ENCODE measurements at places on chromosomes 13 and 19.

GRCh38 chr13:46387064-46387851, at the start of gene RUBCNL:
RUBCNL (minus strand) TSS chr13:46387252; CDS start chr13:46372475, 14,777 bp downstream.
- peak; percentile 5 for DNase-seq

DNA sequence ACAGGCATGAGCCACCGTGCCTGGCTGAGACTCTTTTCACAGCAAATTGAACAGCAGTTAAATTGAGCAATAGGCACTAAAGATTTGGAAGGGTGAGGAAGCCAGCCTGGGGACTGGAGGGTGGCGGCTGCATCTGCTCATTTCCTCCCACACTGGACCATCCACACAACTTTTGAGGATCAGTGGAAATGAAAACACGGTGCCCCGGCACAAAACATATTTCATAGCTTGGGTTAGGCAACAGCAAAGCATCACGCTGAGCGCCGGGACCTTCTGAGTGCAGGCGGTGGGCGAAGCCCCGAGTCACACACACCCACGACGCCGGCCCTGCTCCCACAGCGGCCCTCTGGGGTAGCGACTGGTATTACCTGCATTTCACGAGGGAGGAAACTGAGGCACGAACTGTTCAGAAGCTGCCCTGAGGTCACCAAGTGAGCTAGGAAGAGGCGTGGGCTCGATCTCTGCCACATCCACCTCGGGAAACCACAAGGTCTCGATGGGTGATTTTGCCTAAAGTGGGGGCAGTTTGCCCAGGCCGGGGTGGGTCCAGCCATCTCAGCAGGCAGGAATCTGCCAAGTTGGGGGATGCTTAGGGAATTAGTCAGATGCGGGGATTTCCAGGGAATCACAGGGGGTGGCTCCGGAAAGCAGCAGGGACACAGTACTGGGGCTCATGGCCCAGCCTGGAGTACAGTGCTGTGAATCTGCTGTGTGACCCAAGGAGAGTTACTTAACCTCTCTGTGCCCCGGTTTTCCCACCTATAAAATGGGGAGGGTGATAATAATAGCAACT, 3.5 kb upstream of the SBNO2 start:
- DNase-seq: no peak

DNA sequence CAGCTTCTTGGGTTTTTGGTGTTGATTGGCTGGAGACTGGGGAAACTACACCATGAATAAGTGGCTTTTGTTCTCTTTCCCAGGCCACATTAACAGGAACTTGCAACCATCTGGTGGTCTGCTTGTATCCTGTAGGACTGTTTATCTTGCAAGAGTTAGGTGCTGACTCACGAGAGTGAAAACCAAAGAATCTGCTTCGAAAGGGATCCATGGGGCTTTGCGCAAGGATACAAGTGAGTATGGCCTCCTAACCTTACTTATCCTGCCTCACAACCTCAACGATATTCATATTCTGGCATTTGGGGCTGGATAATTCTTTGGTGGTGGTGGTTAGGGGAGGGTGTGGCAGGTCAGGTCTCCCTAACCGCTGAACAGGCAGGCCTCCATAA, 4.7 kb upstream of the SIGLECL1 start:
- DNase-seq: no peak

- no peak for DNase-seq
These were observed 74.6 kb upstream of the C13orf46 start for GRCh38 chr13:114048443-114048842.

- no peak for DNase-seq
These were observed 22.5 kb downstream of the ZIC5 start for GRCh38 chr13:99948907-99949678.

DNA sequence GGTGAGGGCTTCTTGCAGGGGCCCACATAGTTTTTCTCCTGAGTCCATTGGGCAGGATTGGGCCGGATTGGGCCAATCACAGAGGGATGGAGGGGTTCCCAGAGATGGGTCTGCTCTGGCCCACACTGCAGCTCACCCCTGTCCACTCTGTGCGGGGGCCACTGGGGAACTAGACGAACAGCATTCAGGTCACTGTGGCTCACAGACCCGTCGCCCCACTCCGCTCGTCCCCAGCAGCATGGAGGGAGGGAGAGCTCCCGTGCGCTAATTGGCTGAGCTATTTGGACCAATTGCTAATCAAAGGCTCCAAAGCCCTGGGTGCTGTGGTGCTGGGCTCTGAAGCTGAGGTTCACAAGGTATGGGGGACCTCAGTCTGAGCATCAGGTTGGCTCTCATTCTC, 11.3 kb downstream of the NACC1 start:
- DNase-seq: no peak

DNA sequence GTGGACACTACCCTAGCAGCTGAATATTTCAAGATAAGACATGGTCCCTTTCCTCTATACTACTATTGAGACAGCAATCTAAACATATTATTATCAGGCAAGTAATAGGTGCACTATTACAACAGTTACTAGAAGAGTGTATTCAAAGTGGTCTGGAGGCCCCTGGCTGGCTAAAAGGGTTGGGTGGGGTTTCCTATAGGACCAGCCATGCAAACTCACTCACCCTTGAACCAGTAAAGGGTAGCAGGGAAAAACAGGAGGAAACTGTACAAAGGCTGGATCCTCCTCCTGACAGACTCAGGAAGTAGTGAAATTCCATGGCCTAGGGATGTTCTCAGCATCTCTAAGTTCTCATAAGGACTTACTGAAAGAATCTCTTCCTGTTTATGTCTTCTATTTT, 7.7 kb downstream of the SMAD9 start:
- DNase-seq: no peak

DNA sequence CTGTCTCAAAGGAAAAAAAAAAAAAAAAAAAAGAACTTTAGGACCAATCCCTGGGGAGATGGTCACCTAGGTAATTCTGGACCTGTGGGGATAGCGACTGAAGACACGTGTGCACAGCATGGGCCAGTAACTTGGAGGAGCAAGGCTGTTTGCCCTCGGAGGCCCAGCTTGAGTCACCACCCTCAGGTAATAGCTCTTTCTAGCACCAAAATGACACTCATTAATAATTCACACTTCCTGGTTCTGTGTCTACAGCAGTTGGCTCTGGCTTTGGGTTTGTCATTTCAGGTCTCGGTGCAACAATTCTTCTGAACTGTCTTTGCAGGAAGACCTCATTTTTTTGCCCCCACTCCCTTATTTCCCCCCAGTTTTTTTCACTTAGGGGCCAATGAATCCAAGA, 3.9 kb upstream of the ATP11A start:
- no peak for DNase-seq

GRCh38 chr13:76692346-76692745, 193.9 kb downstream of the KCTD12 start:
- DNase-seq: no peak

- no peak for DNase-seq
These were observed 157.0 kb downstream of the KLF5 start for GRCh38 chr13:73215823-73216222.
